ENCODE measurements at places on chromosomes 1 and 21. TPM values are rescaled to one million over a fixed set of nuclear protein-coding genes. Genes with fewer than 3 reads are reported as not detected.

GRCh38 chr1:23380719-23381118, 11.1 kb upstream of the ZNF436 start:
- DNase-seq = no peak

DNA sequence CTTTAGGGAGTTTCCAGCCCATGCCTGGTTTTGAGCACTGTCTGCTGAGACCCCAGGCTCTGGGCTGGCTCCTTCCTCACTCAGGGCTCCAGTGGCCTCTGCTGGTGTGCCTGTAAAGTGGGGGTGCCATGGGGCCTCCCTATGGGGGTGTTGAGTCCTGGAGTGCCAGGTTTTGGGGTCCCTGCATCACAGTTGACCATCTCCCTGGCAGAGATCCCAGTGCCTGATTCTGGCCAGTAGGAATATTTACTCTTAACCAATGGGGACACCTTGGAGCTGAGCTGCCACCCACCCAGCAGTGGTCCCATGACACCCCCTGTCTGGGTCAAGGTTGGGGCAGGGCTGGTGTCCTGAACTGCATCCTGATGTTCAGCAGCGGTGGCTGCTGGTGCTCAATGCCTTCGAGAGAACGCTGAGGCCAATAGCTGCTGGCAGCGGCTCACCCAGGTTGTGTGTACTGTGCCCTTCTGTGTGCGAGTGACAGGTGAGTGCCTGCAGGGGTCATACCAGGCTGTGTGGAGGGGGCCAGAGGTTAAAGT, 9.6 kb upstream of the ZNF669 start:
- DNase-seq = no peak

DNA sequence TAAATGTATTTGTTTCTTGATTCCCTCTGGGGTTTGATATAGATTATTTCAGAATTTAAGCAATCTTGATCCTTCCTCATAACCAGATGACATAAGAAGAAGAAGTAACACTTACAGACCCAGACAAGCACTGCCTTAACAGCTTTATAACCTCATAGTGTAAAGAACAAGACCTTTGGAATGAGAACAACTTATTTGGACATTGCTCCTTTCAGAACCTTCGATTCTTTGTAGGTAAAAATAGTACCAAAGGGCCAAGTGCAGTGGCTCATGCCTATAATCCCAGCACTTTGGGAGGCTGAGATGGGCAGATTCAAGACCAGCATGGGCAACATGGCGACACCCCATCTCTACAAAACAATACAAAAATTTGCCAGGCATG, 15.0 kb downstream of the TM2D1 start:
- no peak for DNase-seq

- no peak for DNase-seq
Observed at GRCh38 chr1:243288062-243288461, 32.2 kb downstream of the SDCCAG8 start.

DNA sequence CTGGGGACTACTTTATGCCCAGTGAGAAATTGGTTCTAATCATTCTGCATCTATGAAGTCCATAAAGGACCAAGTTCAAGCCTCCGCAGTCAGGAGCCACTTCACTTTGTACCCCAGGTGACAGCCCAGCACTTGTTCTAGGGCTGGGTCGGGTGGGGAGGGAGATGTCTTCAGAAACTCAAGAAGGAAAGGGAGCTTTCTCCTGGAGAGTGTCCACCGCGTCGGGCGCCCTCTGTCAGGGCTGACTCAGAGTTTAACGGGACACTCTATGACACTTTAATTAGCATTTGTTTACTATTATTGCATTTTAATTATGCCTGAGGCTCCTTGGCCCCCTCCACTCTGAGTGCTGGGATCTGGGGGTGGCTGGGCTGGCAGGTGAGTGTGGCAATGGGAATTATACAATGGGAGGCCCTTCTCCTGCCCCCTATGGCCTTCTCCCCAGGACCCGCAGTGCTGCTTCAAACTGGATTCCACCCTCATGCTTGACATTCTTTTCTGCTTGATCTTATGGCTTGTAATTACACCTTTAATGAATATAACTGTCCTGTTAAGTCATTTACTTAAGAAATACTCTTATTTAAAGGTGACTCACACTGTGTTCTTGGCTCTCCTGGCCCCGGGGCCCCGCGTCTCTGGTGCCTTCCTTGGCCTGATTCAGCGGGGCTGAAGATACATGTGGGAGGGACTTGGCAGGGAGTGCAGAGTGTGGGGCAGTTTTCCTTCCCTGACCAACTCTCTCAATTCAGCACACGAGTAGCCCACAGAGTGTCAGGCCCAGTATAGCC, 136.6 kb downstream of the PLXNA2 start:
- DNase-seq = no peak

The KCNN3 gene
- total RNA-seq = under 0.01 TPM

The LPAR3 gene
- total RNA-seq = not detected

Measured in G401 (cell line).